ENCODE measurements at places on chromosomes 7 and 10.

GRCh38 chr10:59674215-59674836 lies 35.3 kb downstream of the SLC16A9 start:
- no peak for DNase-seq

- DNase-seq: no peak
Measured at GRCh38 chr7:111393011-111393754, 169.1 kb downstream of the IMMP2L start.

DNA sequence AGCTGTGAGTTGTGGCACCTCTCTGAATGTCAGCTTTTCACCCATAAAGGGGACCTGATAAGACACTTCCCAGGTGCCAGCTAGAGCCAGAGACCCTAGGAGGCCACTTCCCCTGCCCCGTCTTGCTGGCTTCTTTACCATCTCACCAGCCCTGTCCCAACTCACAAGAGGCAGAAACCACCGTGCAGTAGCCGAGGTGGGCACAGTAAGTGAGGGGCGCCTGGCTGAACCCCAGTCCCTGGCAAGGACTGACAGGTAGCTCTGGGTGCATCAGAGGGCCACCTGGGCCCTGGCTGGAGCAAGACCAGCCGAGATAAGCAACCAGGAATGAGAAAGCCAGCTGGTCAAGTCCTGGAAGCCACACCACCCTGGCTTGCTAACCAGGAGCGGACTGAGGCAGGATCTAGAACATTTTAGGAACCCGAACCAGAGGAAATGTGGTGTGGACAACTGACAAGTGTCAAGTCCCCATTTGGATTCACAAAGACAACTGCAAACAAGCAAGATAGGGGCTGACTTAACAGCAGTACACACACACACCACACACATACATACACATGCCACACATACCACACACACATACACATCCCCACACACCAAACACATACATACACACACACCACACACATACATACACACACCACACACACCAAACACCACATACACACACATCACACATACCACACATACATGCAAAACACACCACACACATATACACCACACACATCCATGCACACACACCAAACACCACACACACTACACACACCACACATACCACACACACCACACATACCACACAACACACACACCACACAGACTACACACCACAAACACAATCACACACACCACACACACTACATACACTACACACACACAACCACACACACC lies 20.8 kb downstream of the OGDHL start:
- no peak for DNase-seq

- DNase-seq: no peak
Measured at GRCh38 chr10:80333983-80334382, 22.6 kb downstream of the DYDC1 start.
